ENCODE measurements at places on chromosomes 3 and 15.

GRCh38 chr3:54014067-54014466 is 108.3 kb upstream of the CACNA2D3 start:
- DNase-seq: no peak

DNA sequence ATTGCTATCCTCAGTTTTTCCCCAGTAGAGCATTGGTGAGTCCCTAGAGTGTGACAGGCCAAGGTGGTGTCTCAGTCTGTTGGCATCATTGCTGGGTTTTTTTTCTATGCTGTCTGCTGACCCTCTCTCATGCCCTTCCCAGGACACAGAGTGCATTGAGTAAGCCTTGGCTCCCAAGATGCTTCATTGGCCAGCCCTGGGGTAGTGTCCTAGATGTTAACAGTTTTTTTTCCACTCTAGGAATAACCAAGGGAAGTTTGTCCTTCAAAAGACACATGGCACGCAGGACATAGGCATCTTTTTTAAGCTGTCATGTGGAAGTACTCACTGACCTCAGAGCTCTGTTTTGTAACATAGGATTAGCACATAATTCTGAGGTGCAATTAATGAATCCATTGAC is 19.5 kb downstream of the ADAMTSL3 start:
- DNase-seq: no peak

DNA sequence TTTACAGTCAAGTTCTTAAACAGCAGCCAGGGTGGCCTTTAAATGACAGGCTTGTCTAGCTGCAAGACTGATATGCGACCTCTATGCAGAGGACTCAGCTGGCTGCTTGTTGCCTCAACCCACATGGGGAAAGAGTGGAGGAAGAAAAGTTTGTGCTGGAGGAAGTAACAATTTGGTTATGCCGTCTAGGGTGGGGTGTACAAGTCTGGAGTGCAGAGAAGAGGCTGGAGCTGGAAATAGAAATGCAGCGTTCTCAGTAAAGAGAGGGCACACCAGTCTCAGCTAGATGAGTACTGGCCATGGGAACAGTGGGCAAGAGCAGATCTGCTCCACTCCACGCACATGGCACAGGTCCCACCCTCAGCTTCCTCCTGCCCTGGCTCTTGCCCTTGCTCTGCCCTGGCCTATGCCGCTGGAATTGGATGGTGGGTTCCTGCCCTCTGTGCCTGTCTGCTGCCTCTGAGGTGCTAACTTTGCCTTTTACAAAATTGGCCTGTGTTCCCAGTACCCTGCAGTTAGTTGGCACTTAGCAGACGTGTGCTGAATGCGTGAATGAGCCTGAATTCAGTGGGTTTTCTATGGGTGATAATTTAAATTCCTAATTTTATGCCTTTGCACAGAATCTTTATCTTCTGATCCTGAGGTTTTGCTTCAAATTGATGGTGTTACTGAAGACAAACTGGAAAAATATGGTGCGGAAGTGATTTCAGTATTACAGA is 59.7 kb upstream of the FURIN start:
- no peak for DNase-seq

DNA sequence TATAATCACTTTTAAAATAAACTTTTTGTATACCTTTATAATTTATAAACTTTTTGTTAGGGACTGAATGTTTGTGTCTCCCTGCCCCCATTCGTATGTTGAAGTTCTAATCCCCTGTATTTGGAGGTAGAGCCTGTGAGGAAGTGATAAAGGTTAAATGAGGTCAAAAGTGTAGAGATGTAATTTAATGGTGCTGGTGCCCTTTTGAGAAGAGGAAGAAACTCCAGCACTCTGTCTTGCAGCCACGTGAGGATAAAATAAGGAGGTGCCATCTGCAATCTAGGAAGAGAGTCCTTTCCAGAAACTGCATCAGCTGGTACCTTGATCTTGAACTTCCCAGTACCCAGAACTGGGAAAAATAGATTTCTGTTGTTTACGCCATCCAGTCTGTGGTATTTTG is 106.1 kb upstream of the RGMA start:
- no peak for DNase-seq

- no peak for DNase-seq
Measured at GRCh38 chr3:178028933-178029332, 507.3 kb upstream of the KCNMB2 start.

- no peak for DNase-seq
Measured at GRCh38 chr3:109563149-109563548, 225.8 kb upstream of the DPPA4 start.

DNA sequence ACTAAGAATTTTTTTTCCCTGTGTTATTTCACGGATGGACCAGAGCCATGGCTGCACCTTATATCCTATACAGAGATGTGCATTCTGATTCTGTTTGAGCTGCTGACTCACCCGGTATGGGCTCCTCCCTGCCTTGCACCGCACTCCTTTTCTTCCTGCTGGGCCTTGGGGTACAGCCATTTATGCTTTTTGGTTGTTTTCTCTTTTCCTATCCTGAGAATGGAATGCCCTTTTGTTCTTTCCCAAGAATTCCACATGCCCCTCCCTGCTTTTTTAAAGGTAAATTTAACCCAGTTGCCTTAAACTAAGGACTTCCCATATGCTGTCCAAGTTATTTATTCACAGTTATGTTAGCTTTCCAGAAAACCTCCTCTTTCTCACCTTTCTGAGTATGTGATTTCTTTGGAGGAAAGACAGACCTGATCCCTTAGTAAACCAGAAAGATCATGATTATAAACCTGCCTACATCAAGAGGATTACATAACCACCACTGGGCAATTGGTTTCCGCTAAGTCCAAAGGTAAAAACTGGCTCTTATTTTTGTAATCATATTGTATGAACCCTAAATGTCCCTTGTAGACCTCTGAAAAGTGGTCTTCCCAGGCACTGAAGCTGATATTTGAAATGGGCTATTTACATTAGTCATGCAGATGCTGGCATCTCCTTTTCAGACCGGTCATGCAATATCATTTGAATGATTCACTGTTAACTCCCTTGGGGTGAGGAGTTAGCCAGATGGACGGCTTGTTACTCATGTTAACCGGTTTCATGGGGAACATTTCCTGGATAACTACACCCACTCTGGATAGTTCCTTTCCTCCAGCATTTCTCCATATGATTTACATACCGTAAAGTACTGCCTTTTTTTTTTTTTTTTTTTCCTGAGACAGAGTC is 45.5 kb downstream of the TMOD3 start:
- DNase-seq: no peak

DNA sequence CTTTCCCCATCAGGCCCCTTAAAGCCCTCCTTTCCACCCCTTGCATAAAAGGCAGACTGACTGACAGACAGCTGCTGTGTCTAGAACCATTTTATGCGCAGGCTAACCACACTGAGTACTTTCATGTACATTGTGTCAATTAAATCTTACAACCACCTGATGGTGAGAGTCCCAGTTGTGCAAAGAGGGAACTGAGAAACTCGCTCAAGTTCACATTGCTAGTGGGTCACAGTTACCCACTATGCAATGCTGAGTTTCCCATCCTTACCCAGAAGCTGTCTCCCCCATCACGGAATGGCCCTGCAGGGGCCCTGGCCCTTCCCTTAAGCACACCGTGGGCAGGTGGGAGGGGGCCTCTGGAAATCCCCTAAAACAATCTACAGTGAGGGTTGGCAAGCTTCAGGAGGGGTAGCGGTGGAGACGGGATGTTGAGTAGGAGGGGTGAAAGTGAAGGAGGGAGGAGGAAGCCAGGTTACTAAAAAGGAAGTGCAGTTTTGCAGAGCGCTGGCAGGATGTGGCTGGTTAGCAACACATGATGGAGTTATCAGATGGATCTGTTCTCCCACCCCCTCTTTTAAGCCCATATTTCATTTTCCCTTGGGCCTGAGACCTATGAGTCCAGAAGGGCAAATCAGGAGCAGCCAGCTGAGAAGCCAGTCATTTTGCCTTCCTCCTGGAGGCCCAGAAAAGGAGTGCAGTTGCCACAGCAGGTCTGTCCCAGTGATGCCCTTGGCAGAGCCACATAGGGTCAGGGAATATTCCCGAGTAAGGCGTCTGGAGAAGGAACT is 30.0 kb downstream of the STARD5 start:
- DNase-seq: no peak

DNA sequence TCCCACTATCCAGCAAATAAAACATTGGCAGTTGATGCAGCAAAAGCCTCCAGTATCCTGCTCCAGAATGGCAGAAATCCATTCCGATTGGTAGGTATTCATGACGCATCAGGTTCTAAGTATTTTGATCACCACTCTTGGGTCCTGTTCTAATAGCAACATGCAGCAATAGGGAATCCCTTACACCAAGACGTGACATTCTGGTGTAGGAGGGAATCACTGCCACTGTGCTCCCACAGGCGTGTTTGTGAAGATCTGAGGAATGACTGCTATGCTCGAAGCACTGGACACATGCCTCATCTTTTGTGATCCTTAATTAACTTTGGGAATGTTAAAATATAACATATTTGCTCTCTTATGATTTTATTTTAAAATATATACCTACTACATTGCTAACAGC is 552.9 kb downstream of the MECOM start:
- DNase-seq: no peak

GRCh38 chr3:139006051-139006716 is at the start of gene PRR23A:
Gene PRR23A, minus strand, starts transcription at chr3:139006268. Its CDS starts 0 bp downstream, at chr3:139006268.
- DNase-seq: no peak

DNA sequence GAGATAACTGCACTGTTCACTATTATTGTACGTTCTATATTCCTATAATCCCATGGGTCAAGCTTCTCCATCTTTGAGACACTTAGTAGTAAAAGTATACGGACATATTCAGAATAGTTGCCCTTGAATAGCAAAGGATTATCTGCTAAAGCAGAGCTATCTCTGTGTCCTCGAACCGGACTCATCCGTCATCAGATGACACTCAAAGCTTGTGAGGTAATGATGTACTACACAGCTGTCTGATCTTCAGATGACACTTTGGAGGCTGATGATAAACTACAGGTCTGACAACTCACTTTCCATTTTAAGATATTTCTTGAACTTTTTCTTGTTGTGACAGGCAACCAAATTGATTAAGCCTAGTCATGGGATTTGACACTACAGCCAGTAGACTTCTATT is 240.2 kb downstream of the SCAPER start:
- no peak for DNase-seq

DNA sequence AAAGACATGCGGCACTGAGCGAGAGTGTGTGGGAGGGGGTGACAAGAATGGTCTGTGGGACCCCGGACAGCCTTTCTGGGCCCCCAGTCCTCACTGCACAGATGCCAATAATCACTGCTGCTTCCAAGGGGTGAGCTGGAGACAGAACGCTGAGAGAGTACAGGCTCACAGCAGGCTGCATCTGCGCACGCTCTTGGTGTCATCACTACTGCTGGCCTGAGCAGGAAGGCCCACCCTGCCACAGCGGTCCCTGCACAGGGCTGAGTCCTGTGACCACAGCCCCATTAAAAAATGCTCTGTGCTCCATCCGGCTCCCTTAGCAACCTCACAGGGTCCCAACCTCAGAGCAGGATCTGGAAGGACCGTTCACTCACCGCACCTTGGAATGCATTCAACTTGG is 205.5 kb upstream of the NSMCE3 start:
- no peak for DNase-seq

GRCh38 chr3:18843983-18844382 is 304.3 kb upstream of the KCNH8 start:
- DNase-seq: no peak

DNA sequence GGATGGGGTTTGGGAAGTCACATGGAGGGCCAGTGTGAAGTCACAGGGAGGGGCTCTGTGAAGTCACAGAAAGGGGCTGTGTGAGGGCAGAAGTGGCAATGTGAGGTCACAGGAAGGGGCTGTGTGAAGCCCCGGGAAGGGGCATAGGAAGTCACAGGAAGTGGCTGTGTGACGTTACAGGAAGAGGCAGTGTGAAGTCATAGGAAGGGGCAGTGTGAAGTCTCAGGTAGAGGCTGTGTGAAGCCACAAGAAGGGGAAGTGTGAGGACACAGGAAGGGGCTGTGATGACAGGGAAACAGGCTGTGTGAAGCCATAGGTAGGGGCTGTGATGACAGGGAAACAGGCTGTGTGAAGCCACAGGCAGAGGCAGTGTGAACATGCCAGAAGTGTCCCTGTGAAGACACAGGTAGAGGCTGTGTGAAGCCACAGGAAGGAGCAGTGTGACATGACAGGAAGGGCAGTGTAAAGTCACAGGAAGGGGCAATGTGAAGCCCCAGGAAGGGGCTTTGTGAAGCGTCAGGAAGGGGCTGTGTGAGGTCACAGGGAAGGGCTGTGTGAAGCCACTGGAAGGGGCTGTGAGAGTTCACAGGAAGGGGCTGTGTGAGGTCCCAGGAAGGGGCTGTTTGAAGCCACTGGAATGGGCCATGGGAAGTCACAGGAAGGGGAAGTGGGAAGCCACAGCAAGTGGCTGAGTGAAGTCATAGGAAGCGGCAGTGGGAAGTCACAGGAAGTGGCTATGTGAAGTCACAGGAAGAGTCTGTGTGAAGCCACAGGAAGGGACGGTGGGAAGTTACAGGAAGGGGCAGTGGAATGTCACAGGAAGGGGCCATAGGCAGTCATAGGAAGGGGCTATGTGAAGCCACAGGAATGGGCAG is 37.1 kb downstream of the GASK1A start:
- no peak for DNase-seq

- no peak for DNase-seq
Measured at GRCh38 chr3:5071061-5071460, 51.0 kb upstream of the ARL8B start.

Measured in hypothalamus (tissue), 51 donors.